Cortex of kidney (tissue), 1 donor: ENCODE measurements at places on chromosomes 13 and 19.

DNA sequence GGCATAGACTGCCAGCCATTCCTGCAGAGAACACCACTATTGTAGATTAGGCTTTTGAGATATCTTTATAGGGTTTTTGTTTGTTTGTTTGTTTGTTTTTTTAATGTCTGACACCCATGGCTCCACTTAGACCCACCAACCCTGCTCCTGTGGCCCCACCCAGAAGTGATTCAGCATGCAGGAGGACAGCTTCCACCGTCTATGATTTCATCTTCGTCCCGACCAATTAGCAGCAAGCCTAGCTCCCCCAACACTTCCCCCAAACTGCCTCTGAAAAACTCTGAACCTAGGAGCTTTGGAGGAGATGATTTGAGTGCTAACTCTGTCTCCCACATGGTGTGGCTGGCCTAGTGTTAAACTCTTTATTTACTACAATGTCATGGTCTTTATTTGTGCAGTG, 108.3 kb upstream of the RXFP2 start:
- no peak for DNase-seq

DNA sequence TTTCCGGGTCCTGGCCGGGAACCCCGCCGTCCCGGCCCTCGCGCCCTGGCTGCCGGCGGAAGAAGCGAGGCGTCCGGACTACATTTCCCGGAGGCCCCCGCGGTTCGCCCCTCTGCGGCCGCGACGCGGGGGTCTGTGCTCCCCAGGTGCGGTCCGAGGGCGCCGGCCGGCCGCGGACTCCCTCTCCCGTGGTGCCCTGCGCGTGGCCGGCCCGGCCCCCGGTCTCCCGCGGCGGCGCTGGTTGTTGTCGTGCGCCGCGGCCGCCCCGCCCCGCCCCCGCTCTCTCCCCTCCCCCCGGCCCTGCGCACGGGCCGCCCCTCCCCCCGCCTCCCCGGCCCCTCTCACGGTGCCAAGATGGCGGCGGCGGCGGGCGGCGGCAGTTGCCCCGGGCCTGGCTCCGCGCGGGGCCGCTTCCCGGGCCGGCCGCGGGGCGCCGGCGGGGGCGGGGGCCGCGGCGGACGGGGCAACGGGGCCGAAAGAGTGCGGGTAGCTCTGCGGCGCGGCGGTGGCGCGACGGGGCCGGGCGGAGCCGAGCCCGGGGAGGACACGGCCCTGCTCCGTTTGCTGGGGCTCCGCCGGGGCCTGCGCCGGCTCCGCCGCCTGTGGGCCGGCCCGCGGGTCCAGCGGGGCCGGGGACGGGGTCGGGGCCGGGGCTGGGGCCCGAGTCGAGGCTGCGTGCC, at the start of gene KMT2B:
Gene KMT2B (plus strand): TSS at position 339 of the 680 bp plus-strand sequence. CDS start 16 bp downstream, at position 355.
- no peak for DNase-seq

DNA sequence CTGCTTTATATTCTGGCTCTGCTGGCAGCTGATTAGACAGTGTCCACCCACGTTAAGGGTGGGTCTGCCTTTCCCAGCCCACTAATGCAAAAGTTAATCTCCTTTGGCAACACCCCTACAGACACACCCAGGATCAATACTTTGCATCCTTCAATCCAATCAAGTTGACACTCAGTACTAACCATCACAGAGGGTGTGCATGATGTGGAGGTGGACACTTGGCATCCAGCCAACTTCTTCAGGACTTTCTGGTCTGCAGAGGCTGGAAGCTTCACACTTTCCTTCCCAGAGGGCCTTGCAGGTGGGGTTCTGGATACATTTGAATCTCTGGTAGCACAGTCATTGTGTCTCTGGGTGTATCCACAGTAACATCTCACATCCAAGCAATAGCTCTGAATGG, 18.9 kb upstream of the IGFL1 start:
- no peak for DNase-seq

DNA sequence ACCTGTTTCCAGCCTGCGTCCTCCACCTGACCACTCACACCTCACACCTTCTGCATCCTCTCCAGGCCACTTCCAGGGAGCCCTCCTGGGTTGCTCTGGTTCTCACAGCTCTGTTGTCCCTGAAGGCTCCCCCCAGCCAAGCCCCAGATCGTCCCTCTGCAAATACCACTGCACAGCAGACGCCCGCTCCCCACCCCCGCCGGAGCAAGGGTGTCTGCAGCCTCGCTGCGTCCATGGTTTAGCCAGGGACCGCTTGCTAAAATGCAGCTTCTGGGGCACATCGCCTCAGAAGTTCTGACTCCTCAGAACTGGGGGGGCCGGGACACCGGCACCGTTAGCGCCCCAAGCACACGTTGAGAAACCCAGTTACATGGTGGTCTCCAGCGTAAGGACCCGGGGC, 983 bp downstream of the LINGO3 start:
- no peak for DNase-seq

DNA sequence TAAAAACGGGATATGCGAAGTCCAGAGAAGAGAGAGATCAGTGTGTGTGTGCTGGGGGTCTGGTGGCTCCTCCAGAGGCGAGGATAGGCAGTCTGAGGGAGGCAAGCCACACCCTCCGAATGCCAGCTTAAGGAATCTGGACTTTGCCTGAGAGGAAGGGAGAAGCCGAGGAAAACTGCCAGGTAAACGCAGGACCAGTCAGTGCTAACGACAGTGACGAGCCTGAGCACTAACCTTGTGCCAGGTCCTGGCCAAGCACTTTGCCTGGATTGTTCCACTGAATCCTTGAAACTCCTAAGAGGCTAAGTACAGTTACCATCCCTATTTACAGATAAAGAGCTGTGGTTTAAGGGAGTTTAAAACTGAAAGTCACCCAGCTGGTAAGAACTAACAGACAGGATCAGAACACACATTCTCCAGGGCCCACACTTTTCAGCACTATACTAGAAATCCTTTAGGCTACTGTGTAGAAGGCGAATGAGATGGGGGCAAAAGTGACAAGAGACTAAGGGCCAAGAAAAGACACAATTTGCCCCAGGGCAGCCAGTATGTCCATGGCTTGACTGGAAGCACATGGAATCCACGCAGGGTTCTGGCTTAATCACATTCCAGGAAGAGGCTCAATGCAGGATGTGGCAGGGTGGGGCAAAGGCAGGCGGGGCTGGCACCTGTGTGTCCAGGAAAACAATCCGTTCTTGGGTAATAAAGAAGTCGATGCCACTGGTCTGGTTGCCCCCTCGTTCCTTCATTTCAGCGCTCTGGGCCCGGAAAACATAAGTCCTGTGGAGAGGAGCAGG, 15.1 kb downstream of the SMG9 start:
- DNase-seq: no peak

- DNase-seq: no peak
These were observed 365.7 kb upstream of the KLHL1 start for GRCh38 chr13:70473907-70474306.

DNA sequence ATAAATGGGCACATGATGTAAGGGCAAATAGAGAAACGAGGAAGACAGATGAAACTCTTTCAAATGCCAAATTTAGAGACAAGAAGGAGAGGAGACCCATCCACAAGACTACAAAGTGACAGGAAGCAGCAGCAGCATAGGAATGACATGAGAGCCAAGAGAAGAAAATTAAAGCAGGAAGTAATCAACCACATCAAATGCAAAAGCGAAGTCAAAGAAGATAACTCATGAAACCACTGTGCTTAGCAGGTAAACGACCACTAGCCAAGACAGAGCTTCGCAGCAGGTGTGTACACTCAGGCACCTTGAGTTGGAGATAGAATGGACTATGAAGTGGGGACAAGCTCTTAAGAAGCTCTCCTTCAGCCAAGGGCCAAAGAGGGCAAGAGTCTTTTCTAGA, 64.1 kb downstream of the KLF12 start:
- no peak for DNase-seq
